ENCODE measurements at places on chromosomes 4 and X.

GRCh38 chrX:129754056-129755024 lies 15.6 kb downstream of the XPNPEP2 start:
- no peak for DNase-seq

GRCh38 chr4:26576231-26576739 lies 7.6 kb upstream of the TBC1D19 start:
- no peak for DNase-seq

GRCh38 chrX:130170752-130171445 lies 863 bp upstream of the RAB33A start:
- DNase-seq, result peak; percentile 37

- no peak for DNase-seq
Observed at GRCh38 chrX:17608888-17609287, 128.4 kb upstream of the SCML1 start.

GRCh38 chr4:79905212-79905611 lies 167.8 kb downstream of the ANTXR2 start:
- no peak for DNase-seq

DNA sequence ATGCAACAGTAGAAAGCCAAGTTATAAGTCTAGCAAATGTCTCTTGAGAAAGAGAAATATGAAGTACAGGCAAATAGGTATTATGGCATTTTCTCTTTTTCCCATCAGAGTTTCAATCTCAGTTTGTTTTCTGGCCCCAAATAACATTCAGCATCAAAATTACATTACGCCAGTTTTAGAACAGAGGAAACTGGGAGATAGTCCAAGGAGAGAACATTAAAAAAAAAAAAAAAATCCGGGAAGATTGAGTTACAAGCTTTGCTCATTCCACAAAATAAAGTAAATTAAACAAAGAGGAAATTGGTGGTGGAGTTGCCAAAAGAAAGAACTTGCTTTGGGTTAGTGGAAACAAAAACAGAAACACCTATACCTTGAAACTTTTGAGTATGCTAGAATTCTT lies 50.4 kb upstream of the IL13RA2 start:
- no peak for DNase-seq

GRCh38 chr4:16757080-16757521 lies 141.3 kb downstream of the LDB2 start:
- DNase-seq, result no peak

DNA sequence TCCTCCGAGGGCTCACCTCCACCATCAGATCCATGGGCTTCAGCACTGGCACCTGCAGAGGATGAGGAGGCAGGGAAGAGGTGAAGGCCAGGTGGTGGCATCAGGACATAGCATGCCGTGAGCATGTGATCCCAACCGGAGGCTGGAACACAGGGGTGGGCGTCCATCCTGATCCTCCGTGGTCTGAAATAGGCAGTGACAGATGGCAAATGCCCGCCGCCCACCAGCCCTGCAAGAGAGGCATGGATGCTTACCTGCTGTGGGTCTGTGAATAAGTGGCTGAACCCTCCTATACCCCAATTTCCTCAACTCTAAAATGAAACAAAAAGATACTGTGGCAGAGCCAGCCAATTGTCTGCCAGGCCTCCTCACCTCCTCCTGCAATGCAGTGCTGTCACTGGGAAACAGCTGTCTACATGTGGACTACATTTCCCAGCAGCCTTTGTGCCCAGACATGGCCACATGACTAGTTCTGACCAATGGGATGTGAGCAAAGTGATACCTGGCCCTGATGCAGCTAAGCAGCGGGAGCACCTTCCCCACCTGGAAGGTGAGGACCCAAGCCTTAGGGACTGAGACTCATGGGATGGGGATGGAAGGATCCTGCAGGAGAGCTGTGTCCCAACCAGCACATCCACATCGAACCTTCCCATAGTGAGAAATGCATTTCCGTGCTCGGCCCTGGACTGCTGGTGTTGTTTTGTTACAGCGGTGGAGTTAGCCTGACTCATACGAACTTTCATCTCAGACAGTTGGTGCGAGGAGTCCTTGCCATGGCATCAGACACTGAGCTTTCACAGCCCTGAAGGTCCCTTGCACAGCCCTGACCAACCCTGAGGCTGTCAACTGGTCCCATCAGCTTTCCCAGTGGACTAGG lies 99.5 kb downstream of the PPP2R2C start:
- no peak for DNase-seq

- DNase-seq, result no peak
Observed at GRCh38 chr4:12186526-12186925, 757.8 kb upstream of the HS3ST1 start.

DNA sequence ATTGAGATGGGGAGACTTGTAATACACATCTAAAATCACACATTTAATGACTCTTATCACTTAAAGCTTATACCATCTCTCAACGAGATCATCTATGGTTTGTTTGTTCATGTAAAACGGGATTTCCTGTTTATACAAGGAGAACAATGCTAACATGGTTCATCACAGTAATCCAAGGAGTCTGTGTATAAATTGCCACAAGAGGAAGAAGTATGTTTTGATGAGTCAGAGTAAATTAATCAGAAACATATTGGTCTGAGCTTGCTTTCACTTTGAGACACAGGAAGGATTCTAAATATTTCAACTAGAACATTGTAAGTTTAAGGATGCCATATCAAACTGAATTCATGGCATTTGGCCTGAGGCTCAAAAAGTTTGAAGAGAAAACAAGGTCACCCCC lies 594.1 kb downstream of the GLUD2 start:
- no peak for DNase-seq

DNA sequence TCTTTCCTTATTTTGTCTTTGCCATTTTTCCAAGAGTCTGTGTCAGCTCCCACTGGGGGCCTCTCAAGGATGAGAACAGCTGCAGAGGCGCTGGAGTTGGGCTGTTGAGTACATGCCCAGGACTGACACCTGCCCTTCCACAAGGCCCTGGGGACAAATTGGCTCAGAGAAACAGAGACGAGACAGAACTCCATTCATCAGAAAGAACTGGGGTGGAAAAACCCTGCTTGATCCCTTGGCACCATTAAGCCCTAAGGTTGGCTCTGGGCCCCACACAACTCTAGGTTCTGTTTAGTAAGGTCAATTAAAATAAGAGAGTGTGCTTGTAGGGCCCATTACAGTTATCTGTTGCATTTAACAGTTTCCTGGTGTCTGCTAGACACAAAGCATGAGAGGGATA lies 63.6 kb downstream of the DCX start:
- DNase-seq, result no peak

DNA sequence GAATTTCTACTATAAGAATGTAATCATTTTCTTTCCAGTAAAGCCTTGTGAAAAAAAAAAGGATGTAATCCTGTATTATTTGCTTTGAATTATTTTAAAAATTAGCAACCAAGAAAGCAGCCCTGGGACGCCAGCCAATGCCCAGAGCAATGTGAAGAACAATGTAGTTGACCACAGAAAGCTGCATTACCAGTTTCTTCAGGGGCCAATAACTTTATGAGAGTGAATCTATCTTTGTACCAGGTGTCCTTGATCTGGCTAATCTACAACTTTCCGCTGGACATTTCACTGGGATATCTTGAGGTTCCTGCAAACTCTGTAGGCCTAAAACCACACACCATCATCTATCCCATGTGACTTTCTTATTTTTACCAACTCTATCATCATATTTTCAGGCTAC lies 7.6 kb upstream of the KLHL2 start:
- no peak for DNase-seq
